Forelimb muscle (tissue), 1 donor: ENCODE measurements at places on chromosomes 4 and X. TPM values are rescaled to one million over a fixed set of nuclear protein-coding genes. Genes with fewer than 3 reads are reported as not detected.

- DNase-seq, result no peak
These were observed 113.2 kb downstream of the SPCS3 start for GRCh38 chr4:176432811-176433540.

SYP gene
- polyA plus RNA-seq, result 1.0 TPM

DNA sequence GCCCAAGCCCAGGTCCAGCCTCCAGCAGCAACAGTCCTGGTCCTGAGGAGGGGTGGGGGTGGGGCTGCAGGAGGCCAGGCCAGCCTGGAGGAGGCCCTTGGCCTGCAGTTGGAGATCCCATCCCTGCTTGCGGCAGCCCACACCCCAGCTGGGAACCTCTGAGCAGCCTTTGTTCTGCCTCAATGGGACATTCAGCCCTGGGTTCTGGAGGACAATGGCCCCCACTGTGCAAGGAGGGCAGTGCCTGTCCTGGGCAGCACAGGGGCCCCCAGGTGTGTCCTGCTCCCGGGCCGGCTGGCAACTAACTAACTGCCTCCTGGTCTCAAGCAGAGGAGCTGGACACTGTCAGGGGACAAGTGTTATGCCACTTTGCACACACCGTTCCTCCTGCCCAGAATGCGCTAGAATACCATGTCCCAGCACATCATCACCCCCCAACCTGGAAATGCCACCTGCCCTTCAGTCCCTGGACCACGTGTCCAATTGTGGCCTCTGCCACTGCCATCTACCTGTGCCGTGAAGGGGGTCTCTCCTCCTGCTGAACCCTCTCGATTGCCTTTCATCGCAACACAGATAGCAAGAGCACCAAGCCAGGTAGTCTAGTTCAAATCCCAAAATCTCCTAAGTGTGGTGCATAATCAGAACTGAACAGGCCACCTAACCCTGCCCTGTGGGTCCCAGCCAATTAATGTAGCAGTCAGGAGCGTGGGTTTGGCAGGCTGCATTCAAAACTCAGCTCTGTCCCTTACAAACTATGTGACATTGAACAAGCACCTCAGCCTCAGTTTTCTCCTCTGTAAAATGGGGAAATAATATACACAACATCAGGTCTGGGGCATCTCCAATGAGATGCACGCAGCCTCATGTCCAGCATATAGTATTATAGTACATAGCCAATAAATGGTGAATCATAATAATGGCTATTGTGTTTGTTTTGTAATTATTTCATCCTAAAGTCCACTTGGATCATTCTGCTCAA, 8.8 kb downstream of the PPP2R2C start:
- no peak for DNase-seq

MID1IP1 gene
- 11.0 TPM for polyA plus RNA-seq

- DNase-seq, result no peak
These were observed 7.2 kb downstream of the PDHA1 start for GRCh38 chrX:19350941-19351384.

GRCh38 chr4:113450295-113451080, 311.1 kb downstream of the CAMK2D start:
- no peak for DNase-seq

GRCh38 chr4:3127112-3127511, 52.6 kb downstream of the HTT start:
- DNase-seq, result no peak

GRCh38 chr4:10035130-10035529, 13.8 kb upstream of the SLC2A9 start:
- DNase-seq, result no peak

DNA sequence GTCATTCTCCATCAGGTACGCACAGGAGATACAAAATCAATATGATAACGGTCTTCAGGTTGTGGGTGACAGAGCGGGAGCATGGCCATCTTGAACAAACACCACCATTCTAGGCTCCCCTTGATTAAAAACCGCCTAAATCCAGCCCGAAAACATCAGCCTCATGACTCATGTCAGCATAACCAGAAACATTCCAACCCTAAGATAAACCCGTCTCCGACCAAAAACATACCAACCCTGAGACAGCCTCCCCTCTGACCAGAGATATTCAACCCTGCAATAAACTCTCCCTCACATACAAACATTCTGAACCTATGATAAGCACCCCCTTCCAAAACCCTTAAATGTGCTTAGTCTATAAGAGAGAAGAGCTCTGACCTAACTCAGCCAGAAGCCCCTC, 157.9 kb downstream of the DHRSX start:
- no peak for DNase-seq

- DNase-seq, result no peak
These were observed 55.5 kb upstream of the FBXW7 start for GRCh38 chr4:152591396-152591795.

DNA sequence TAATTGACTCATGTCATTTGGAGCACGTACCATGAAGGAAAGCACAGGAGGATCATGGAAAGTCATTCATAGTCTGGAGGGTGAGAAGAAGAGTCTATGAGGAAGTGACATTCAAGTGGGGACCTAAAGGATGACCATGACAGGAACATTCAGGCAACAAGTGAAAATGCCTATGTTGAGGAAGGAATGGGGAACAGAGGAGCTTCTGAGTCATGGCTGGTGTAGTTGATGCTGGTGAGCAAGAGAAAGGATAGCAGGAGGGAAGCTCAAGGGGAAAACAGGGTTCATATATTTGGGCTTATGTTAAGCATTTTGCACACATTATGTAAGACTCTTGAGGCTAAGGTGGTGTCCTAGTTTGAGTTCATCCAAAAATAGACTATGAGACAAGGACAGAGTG, 318.6 kb downstream of the HNRNPD start:
- DNase-seq, result no peak

DNA sequence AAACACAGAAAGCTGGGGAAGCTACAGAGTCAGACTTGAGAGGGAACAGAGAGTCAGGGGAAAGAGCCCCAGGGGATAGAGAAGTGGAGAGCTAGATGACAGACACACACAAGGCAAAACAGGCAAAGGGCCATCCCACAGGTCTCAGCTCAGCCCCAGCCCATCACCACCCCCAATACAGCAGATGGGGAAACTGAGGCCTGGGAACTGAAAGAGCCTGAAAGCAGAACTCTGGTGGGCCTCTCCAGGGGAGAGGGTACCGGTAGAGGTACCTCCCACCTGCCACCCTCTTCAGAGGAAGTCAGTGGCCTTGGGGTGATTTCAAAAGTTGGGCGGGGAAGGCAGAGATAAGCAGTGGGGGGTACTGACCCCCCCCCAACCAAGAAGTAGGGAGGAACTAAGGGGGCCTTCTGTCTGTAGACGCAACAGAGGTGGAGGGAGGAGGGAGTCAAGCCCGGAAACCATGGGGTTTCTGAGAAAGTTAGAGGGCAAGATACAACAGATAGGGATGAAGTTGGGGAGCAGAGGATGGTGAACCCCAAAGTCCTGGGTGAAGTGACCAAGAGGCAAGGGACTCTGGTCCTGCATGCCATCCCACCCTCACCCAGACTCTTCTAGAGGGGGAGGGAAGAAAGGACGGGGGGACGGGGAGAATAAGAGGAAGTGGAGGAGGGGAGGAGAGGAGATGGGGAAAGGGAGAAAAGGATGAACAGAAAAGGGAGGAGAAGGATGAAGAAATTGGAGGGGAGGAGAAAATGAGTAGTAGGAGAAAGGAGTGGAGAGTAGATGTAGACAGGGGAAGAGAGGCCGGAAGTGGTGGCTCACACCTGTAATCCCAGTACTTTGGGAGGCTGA, 3.2 kb downstream of the GATA1 start:
- no peak for DNase-seq

DNA sequence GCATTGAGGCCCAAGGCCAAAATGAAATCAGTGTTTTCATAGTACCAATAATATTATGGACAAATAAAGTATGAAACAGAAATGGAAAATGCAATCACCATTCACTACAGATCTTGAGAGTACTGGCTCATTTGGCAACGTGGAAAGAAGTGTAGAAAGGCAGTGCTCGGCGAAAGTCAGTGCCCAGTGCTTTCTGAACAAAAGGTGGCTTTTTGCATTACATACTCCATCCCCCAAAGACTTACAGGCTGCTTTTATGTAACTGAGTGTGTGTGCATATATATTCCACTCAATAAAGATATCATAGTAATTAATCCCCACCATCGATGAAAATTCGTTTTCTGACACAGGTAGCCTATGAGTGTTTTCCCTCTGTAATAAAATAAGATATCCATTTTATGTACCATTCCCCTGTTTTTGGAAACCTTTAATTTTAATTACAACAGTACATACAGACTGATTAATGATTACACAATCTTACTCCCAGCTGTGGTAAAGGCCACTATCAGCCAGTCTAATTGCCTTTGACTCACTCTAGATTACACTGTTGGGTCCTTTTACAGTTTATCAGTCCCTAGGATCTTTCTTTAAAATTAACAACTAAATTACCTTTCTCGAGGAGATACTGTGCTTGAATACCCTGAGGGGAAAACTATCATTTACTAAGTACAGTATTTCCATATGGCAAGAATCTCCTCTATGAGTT, 65.9 kb downstream of the MAD2L1 start:
- no peak for DNase-seq

DNA sequence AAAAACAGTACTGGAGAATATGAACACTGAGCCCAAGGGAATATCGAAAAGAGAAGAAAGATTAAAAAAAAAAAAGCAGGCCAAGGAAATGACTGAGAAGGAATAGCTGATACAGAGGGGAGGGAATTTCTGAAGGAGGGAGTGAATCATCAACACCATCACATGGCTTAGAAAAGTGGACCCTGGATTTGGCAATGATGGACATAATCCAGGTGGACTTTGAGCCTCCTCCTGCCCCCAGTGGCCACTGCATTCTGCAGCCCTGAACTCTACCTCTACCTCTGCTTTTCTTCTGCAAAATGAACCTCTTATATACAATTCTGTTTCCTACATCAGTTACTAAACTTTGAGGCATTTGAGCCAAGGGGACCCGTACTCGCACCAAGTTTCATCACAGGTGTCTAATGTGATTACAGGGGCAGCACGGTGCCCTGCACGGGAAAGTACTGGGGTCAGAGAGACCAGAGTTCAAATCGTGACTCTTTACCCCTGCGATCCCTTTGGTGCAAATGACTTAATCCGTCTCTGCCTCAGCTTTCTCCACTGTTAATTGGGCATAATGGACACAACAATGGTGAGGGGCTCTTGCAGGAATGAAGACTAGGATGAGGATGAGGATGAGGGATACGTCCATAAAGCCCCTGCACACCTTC, 1.1 kb downstream of the OCIAD2 start:
- DNase-seq, result no peak

DNA sequence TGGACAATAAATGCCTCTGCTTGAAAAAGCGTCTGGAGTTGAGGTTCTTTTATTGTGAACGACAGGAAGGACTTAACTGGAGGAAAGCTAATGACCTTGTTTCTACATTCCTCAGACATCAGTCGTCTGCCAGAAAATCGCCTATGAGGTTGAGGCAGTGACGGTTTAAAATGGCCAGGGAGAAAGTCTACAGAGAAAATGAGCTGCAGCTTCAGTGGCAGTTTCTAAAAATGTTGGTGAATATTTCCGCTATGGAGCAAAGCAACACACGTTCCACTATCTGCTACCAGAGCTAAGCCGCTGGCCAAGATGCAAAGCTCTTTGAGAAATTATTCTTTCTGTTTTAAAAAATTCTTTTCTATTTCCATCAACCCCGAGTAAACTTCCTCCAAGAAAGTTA, 116.9 kb upstream of the GALNT7 start:
- no peak for DNase-seq

MAGEA2B gene
- not detected for polyA plus RNA-seq

MXRA5 gene
- polyA plus RNA-seq, result 59.5 TPM

CACNA1F gene
- 0.03 TPM for polyA plus RNA-seq

DNA sequence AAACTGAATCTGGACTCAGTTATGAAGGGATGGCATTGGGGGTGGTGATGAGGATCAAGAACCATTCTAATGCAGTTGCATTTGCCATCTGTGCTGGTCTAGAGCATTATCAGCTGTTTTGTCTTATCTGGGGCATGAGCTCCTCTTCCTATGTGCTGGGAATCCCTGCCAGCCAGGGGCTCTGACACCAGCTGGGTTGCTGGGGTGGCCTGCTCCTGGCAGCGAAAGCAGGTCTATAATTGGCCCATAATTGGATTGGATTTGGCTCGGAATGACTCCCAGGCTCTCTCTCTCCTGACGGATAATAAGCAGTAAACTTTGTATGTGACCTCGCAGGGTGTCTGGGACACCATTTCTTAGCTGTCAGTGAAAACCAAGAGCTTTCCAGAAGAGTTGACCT, 34.1 kb downstream of the SMPX start:
- no peak for DNase-seq

CITED1 gene
- 14.7 TPM for polyA plus RNA-seq

DNA sequence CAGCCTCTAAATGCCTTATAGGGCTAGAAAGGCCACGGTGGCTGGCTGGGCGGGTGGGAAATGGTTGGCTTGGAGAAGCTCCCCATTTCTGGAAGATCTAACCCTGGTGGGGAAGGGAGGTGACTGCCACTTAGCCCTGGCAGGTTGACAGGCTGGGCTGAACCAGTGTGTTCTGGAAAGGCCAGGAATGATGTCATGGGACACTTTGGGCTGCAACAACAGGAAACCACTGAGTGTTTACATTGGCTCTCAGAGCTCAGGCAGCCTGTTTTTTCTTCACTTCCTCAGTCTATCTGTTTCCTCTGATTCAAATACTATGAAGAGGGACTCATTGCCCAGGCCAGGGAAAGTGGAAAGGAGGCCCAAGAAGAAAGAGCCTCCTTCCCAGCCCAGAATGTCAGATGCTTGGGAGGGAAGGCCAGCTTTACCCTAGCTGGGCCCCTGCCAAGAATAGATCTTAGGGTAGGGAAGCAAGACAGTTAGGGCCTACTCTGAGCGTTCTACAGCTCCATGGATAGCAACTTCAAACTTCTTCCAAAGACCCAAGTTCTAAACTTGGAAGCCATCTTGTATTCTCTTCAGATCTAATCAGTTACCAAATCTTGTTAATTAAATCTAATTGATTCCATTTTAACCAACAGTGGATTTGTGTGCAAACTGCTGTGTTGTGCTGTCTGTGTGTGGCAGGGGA, 65.8 kb upstream of the MSN start:
- peak; percentile 38 for DNase-seq

- DNase-seq, result no peak
These were observed 64.6 kb downstream of the SYNPO2 start for GRCh38 chr4:118953276-118953675.

GRCh38 chr4:83504996-83505395, 20.1 kb upstream of the ABRAXAS1 start:
- DNase-seq, result no peak

DNA sequence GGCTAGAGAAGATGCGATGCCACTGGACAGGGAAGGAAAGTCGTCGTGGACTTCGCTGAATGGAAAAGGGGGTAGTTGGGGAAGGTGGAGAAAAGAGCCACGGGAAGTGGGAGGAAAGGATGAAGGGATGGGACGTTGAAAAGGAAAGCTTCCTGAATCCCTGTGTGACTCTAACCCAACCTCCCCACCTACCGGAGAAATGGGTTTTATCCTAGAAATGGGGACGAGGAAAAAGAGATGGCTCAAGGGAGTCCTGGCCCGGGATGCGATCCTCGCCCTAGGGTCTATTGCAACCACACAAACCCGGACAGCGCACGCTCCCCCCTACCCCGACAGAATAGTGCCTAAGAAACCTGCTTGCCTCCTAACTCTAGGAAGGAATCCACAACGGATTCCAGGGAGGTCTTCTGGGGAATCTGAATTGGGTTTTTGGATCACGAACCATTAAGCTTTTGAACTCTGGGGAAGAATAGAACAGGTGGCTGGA, 738 bp upstream of the TSPAN5 start:
- no peak for DNase-seq

GRCh38 chrX:147908106-147908505, 3.6 kb upstream of the FMR1 start:
- no peak for DNase-seq

PRPS1 gene
- polyA plus RNA-seq, result 23.3 TPM

TMEM271 gene
- polyA plus RNA-seq, result not detected
